ENCODE measurements at places on chromosomes 4 and X. TPM values are rescaled to one million over a fixed set of nuclear protein-coding genes. Genes with fewer than 3 reads are reported as not detected.

Gene C4orf33
- total RNA-seq: 12.2 TPM

Gene GYPE
- not detected for total RNA-seq

Gene SOD3
- 6.2 TPM for total RNA-seq

Gene SPATA18
- 7.4 TPM for total RNA-seq

Gene TCEAL6
- total RNA-seq: not detected

Gene DNAJB14
- 41.7 TPM for total RNA-seq

Gene ZAR1
- not detected for total RNA-seq

Gene RGN
- total RNA-seq: 7.3 TPM

Measured in progenitor cell of endocrine pancreas (in vitro differentiated cells).